A549 treated with DMSO at 1 μM for 4 hours (cell line): ENCODE measurements at places on chromosomes 16 and 17. TPM values are rescaled to one million over a fixed set of nuclear protein-coding genes. Genes with fewer than 3 reads are reported as not detected.

Gene HOXB9
- 8.1 to 10.1 TPM (median 8.4 TPM) in 5 replicates for total RNA-seq

Gene ZNF423
- total RNA-seq = 0.07 to 0.42 TPM (median 0.16 TPM) in 5 replicates

Gene GRB7
- 4.2 to 7.1 TPM (median 6.5 TPM) in 5 replicates for total RNA-seq

Gene WNK4
- 0.56 to 2.4 TPM (median 1.6 TPM) in 5 replicates for total RNA-seq

Gene SCARF1
- 0.16 to 0.43 TPM (median 0.24 TPM) in 5 replicates for total RNA-seq

Gene ARRB2
- total RNA-seq = 51.9 to 68.9 TPM (median 63.3 TPM) in 5 replicates

Gene TSNAXIP1
- total RNA-seq = 0.32 to 0.56 TPM (median 0.47 TPM) in 5 replicates

Gene BPTF
- 33.0 to 42.8 TPM (median 40.7 TPM) in 5 replicates for total RNA-seq

Gene CD300E
- not detected in 5 replicates for total RNA-seq

Gene ASB16
- total RNA-seq = 0.08 to 0.17 TPM (median 0.10 TPM) in 5 replicates

Gene MT1M
- total RNA-seq = not detected in 5 replicates

Gene SNN
- 8.4 to 9.7 TPM (median 8.8 TPM) in 5 replicates for total RNA-seq

Gene SPEM2
- total RNA-seq = 0.07 TPM in 1 of 5 replicates, not detected in the others

Gene ABAT
- 0.32 to 0.75 TPM (median 0.52 TPM) in 5 replicates for total RNA-seq

Gene WFIKKN1
- total RNA-seq = 0.13 to 0.23 TPM (median 0.16 TPM) in 5 replicates

Gene SYT17
- 9.5 to 13.0 TPM (median 11.6 TPM) in 5 replicates for total RNA-seq

Gene TMEM219
- 91.6 to 102 TPM (median 95.7 TPM) in 5 replicates for total RNA-seq

Gene FBXW10B
- 2.8 to 4.9 TPM (median 3.6 TPM) in 5 replicates for total RNA-seq

Gene TBC1D3C
- 0.06 TPM in 1 of 5 replicates, not detected in the others for total RNA-seq

Gene GNG13
- not detected in 5 replicates for total RNA-seq

Gene CSH2
- total RNA-seq = not detected in 5 replicates

Gene USP31
- total RNA-seq = 10.1 to 13.1 TPM (median 12.2 TPM) in 5 replicates

Gene RGS11
- total RNA-seq = 3.5 to 4.7 TPM (median 4.4 TPM) in 5 replicates

Gene ESRP2
- 0.05 to 0.19 TPM (median 0.09 TPM) in 4 of 5 replicates, not detected in the other for total RNA-seq

Gene CORO1A
- total RNA-seq = 2.9 to 4.0 TPM (median 3.5 TPM) in 5 replicates

Gene ADGRG3
- 0.51 to 0.79 TPM (median 0.63 TPM) in 5 replicates for total RNA-seq

Gene SLC16A11
- not detected in 5 replicates for total RNA-seq

Gene CBLN1
- 0.06 to 0.24 TPM (median 0.08 TPM) in 4 of 5 replicates, not detected in the other for total RNA-seq

Gene ANKRD40CL
- total RNA-seq = not detected in 5 replicates

Gene ANKRD13B
- 17.4 to 28.7 TPM (median 26.4 TPM) in 5 replicates for total RNA-seq

Gene CCL1
- total RNA-seq = not detected in 5 replicates

Gene KRT31
- total RNA-seq = not detected in 5 replicates

Gene HYDIN
- 0.30 to 0.52 TPM (median 0.39 TPM) in 5 replicates for total RNA-seq

Gene TBC1D3I
- 0.19 to 0.46 TPM (median 0.29 TPM) in 5 replicates for total RNA-seq
